Ovary (tissue), 10 donors: ENCODE measurements at places on chromosomes 13 and 19. TPM values are rescaled to one million over a fixed set of nuclear protein-coding genes. Genes with fewer than 3 reads are reported as not detected.

DNA sequence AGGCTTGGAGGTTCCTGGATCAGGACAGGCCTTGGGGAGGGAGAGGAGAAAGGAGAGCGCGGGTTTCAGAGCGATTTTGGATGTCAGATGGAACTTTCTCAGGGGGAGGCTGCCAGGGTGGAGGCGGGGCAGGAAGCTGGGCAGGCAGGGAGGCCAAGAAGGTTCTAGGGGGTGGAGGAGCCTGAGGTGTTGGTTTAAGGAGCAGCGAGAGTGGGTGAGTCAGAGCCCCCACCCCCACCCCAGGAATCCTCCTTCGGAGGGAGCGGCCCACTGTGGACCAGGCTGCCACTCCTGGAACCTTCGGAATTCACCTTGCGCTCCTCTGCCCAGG lies 15.9 kb upstream of the NOP53 start:
- peak overlapping the region; percentile 82 for H3K27ac ChIP-seq
- H3K27me3 ChIP-seq: no peaks in the 10 kb centered on the region
- no peaks in the 10 kb centered on the region for H3K36me3 ChIP-seq
- peaks cover 14% of the 10 kb centered on the region for H3K4me1 ChIP-seq
- peak; percentile 78 for DNase-seq

ACER1 gene
- total RNA-seq: not detected

LCP1 gene
- 7.0 TPM for total RNA-seq

- H3K36me3 ChIP-seq: no peaks in the 10 kb centered on the region
- no peak overlapping the region for H3K27ac ChIP-seq
- H3K4me1 ChIP-seq: peaks cover 7% of the 10 kb centered on the region
- H3K4me3 ChIP-seq: no peak overlapping the region
Measured at GRCh38 chr19:7863157-7863970, 10.8 kb downstream of the PRR36 start.

KCNC3 gene
- total RNA-seq: 9.2 TPM

GRCh38 chr19:3378352-3379150 lies 12.2 kb downstream of the NFIC start:
- DNase-seq: no peak
- peaks cover 45% of the 10 kb centered on the region for H3K4me1 ChIP-seq
- no peaks in the 10 kb centered on the region for H3K36me3 ChIP-seq
- H3K27ac ChIP-seq: peak overlapping the region; percentile 33

- no peak overlapping the region for H3K4me3 ChIP-seq
- no peaks in the 10 kb centered on the region for H3K4me1 ChIP-seq
- DNase-seq: no peak
- H3K27ac ChIP-seq: no peak overlapping the region
Measured at GRCh38 chr13:20590561-20590960, 23.6 kb downstream of the IFT88 start.

ACP5 gene
- total RNA-seq: 7.9 TPM

GRCh38 chr19:28485292-28485691 lies 727.7 kb downstream of the UQCRFS1 start:
- no peak overlapping the region for H3K4me3 ChIP-seq
- H3K27me3 ChIP-seq: no peaks in the 10 kb centered on the region
- DNase-seq: no peak
- H3K4me1 ChIP-seq: no peaks in the 10 kb centered on the region
- no peaks in the 10 kb centered on the region for H3K36me3 ChIP-seq
- H3K27ac ChIP-seq: no peak overlapping the region

- no peak for DNase-seq
- H3K4me1 ChIP-seq: peaks cover 9% of the 10 kb centered on the region
- no peaks in the 10 kb centered on the region for H3K36me3 ChIP-seq
- H3K27me3 ChIP-seq: no peaks in the 10 kb centered on the region
- no peak overlapping the region for H3K27ac ChIP-seq
Measured at GRCh38 chr13:39406688-39407087, 196.3 kb downstream of the LHFPL6 start.

ZNF320 gene
- total RNA-seq: 11.7 TPM

GRCh38 chr13:33684874-33685273 lies 133.1 kb upstream of the RFC3 start:
- no peak overlapping the region for H3K4me3 ChIP-seq
- no peaks in the 10 kb centered on the region for H3K27me3 ChIP-seq
- H3K36me3 ChIP-seq: no peaks in the 10 kb centered on the region
- no peak for DNase-seq

- H3K4me3 ChIP-seq: no peak overlapping the region
- no peaks in the 10 kb centered on the region for H3K27me3 ChIP-seq
- H3K27ac ChIP-seq: peak overlapping the region; percentile 84
- H3K4me1 ChIP-seq: peaks cover 27% of the 10 kb centered on the region
Measured at GRCh38 chr19:31339411-31339810, 9.8 kb downstream of the TSHZ3 start.

RGCC gene
- 62.2 TPM for total RNA-seq

DNA sequence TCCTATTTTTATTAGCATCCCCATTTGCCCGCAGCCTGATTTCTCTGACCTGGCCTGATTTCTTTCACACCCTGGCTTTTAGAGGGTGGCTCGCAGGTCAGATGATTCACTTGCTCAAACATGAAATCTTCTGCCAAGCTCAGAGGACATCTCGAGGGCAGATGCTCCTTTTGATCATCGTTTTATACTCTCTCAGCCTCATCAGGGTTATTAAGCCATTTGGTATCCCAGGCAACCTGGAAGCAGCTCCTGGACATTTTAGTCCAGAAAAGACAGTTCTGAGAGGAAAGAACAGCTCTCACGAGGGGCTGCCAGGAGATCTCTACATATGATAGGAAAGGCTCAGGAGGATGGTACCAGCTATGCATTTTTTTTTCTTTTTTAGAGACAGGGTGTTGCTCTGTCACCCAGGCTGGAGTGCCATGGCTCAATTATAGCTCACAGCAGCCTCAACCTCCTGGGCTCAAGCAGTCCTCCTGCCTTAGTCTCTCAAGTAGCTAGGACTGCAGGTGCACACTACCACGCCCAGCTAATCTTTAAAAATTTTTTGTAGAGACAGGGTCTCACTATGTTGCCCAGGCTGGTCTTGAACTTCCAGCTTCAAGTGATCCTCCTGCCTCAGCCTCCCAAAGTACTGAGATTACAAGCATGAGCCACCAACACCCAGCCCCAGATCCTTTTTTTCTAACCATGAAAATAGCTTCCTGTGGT lies 165.4 kb downstream of the KATNAL1 start:
- H3K4me3 ChIP-seq: no peak overlapping the region
- no peak overlapping the region for H3K27ac ChIP-seq
- H3K36me3 ChIP-seq: no peaks in the 10 kb centered on the region
- DNase-seq: no peak
- peaks cover 6% of the 10 kb centered on the region for H3K4me1 ChIP-seq
- no peaks in the 10 kb centered on the region for H3K27me3 ChIP-seq

GRCh38 chr13:71448080-71448630 lies 418.8 kb downstream of the DACH1 start:
- H3K27ac ChIP-seq: no peak overlapping the region
- H3K27me3 ChIP-seq: no peaks in the 10 kb centered on the region
- H3K4me1 ChIP-seq: no peaks in the 10 kb centered on the region
- H3K4me3 ChIP-seq: no peak overlapping the region
- no peaks in the 10 kb centered on the region for H3K36me3 ChIP-seq

TBC1D17 gene
- 23.1 TPM for total RNA-seq

KLF1 gene
- total RNA-seq: not detected

MUC16 gene
- total RNA-seq: 4.0 TPM

DNA sequence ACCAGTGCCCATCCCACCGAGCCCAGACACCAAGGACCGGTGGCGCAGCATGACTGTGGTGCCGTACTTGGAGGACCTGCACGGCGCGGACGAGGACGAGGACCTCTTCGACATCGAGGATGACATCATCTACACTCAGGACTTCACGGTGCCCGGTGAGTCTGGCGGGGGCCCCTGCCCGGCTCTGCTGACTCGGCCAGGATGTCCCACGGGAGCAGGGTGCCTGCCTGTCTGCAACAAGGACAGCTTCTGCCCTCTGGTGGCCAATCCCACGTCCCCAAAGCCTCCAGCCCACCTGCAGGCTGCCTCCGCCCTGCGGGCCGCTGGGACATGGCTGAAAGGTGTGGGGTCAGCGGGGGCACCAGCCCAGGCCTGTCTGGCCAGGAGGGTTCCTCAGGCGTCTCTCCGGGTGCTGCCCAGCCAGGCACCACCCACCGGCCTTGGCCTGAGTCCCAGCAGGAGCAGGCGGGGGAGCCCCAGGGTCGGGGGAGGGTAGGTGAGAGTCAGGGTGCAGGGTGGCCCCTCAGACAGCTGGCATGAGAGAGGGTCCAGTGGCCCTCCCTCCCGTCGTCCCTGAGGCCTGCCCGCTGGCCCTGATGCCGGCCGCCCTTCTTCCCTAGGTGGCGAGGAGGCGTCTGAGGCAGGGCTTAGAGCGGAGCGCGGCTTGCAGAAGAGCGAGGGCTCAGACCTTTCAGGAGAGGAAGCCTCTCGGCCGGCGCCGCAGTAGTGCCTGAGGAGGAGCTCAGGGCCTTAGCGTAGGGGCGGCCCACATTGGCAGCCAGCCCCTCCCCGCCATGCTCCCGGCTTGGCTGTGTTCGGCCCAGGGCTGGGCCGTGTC lies 14.6 kb downstream of the CBARP start:
- H3K4me3 ChIP-seq: no peak overlapping the region
- H3K36me3 ChIP-seq: no peaks in the 10 kb centered on the region
- H3K27me3 ChIP-seq: no peaks in the 10 kb centered on the region
- no peak for DNase-seq
- H3K27ac ChIP-seq: no peak overlapping the region

ZSCAN4 gene
- total RNA-seq: not detected

- no peak overlapping the region for H3K27ac ChIP-seq
- H3K36me3 ChIP-seq: no peaks in the 10 kb centered on the region
- no peak for DNase-seq
Measured at GRCh38 chr13:72208112-72208645, 341.2 kb upstream of the DACH1 start.

- DNase-seq: peak; percentile 81
- peak overlapping the region; percentile 82 for H3K4me3 ChIP-seq
- peaks cover 1% of the 10 kb centered on the region for H3K4me1 ChIP-seq
Measured at GRCh38 chr13:76885203-76886004, 801 bp downstream of the KCTD12 start.

- no peaks in the 10 kb centered on the region for H3K36me3 ChIP-seq
- no peak overlapping the region for H3K27ac ChIP-seq
- peaks cover 5% of the 10 kb centered on the region for H3K27me3 ChIP-seq
- H3K4me1 ChIP-seq: no peaks in the 10 kb centered on the region
- H3K4me3 ChIP-seq: no peak overlapping the region
- no peak for DNase-seq
Measured at GRCh38 chr19:1516395-1516753, 3.6 kb upstream of the ADAMTSL5 start.

GSX1 gene
- total RNA-seq: not detected

CSNK1A1L gene
- not detected for total RNA-seq

DNA sequence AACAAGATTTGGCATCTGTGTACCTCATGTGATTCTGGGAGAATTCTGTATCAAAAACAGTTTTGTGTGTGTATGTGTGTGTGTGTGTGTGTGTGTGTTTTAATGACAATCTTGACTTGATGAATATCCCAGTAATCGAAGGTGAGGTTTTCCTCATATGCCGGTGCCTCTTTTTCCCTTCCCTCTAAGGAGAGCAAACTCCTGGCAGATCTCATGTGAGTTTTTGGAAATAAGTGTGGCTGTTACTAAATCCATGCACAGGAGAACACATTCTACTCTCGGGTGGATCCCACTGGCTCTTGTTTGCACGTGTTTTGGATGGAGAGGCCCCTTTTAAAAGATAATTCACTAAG lies 29.0 kb upstream of the CEBPG start:
- no peaks in the 10 kb centered on the region for H3K27me3 ChIP-seq
- DNase-seq: no peak
- no peak overlapping the region for H3K4me3 ChIP-seq
- H3K27ac ChIP-seq: no peak overlapping the region

KIR2DL1 gene
- total RNA-seq: not detected

- no peak overlapping the region for H3K27ac ChIP-seq
- no peaks in the 10 kb centered on the region for H3K4me1 ChIP-seq
- H3K4me3 ChIP-seq: no peak overlapping the region
- H3K36me3 ChIP-seq: no peaks in the 10 kb centered on the region
Measured at GRCh38 chr13:35219021-35219420, 257.5 kb downstream of the MAB21L1 start.

- peaks cover 63% of the 10 kb centered on the region for H3K4me1 ChIP-seq
- no peak for DNase-seq
- no peaks in the 10 kb centered on the region for H3K36me3 ChIP-seq
- no peak overlapping the region for H3K4me3 ChIP-seq
Measured at GRCh38 chr19:15280048-15280725, 47.9 kb upstream of the EPHX3 start.

- no peaks in the 10 kb centered on the region for H3K27me3 ChIP-seq
- no peak overlapping the region for H3K4me3 ChIP-seq
- DNase-seq: no peak
- no peaks in the 10 kb centered on the region for H3K4me1 ChIP-seq
- H3K36me3 ChIP-seq: no peaks in the 10 kb centered on the region
Measured at GRCh38 chr19:13859361-13859880, 17.5 kb upstream of the NANOS3 start.

GRCh38 chr19:34232566-34233481 lies 21.5 kb upstream of the GARRE1 start:
- H3K36me3 ChIP-seq: no peaks in the 10 kb centered on the region
- no peak overlapping the region for H3K4me3 ChIP-seq
- peak; percentile 52 for DNase-seq

- no peak overlapping the region for H3K27ac ChIP-seq
- no peaks in the 10 kb centered on the region for H3K36me3 ChIP-seq
- H3K4me3 ChIP-seq: no peak overlapping the region
Measured at GRCh38 chr13:37109051-37109678, 3.7 kb upstream of the CSNK1A1L start.

WASF3 gene
- total RNA-seq: 33.7 TPM
